ENCODE measurements at places on chromosomes 2 and 18. TPM values are rescaled to one million over a fixed set of nuclear protein-coding genes. Genes with fewer than 3 reads are reported as not detected.

The FASTKD2 gene
- total RNA-seq = 20.5 TPM

The COL3A1 gene
- total RNA-seq = 6.9 TPM

The HTRA2 gene
- 21.2 TPM for total RNA-seq

The BBS5 gene
- total RNA-seq = 7.5 TPM

The ACTG2 gene
- total RNA-seq = 0.23 TPM

The DSG4 gene
- not detected for total RNA-seq

The CCL20 gene
- not detected for total RNA-seq

The CCDC141 gene
- total RNA-seq = 0.10 TPM

The RANBP2 gene
- total RNA-seq = 92.1 TPM

The MYOM1 gene
- 0.92 TPM for total RNA-seq

The TLX2 gene
- total RNA-seq = not detected

The SP100 gene
- 27.2 TPM for total RNA-seq

The NXPH2 gene
- 5.4 TPM for total RNA-seq

The INPP4A gene
- total RNA-seq = 22.9 TPM

The DHRS9 gene
- total RNA-seq = 0.21 TPM

The IL36A gene
- not detected for total RNA-seq

The C2orf15 gene
- 1.5 TPM for total RNA-seq

The GTF3C2 gene
- total RNA-seq = 77.7 TPM

The LYPD1 gene
- 0.21 TPM for total RNA-seq

The CRYGC gene
- not detected for total RNA-seq

The KATNAL2 gene
- 2.6 TPM for total RNA-seq

The DAW1 gene
- 0.26 TPM for total RNA-seq

The OSBPL6 gene
- 2.1 TPM for total RNA-seq

The RETREG2 gene
- total RNA-seq = 106 TPM

The UNC50 gene
- 43.6 TPM for total RNA-seq

The ITPRIPL1 gene
- 12.2 TPM for total RNA-seq

The SLC4A3 gene
- 13.5 TPM for total RNA-seq

The SERPINB7 gene
- total RNA-seq = not detected

The SLC23A3 gene
- 3.3 TPM for total RNA-seq

The HAAO gene
- 0.74 TPM for total RNA-seq

The TRIM54 gene
- 0.21 TPM for total RNA-seq

The C2orf81 gene
- 3.9 TPM for total RNA-seq

The PROC gene
- total RNA-seq = 1.1 TPM

The TMEM163 gene
- not detected for total RNA-seq

The MAPRE3 gene
- total RNA-seq = 11.6 TPM

The HAUS1 gene
- 28.4 TPM for total RNA-seq

The FAM161A gene
- total RNA-seq = 10.1 TPM

The SCN9A gene
- 0.10 TPM for total RNA-seq

The IL1A gene
- total RNA-seq = not detected

The ADD2 gene
- total RNA-seq = 0.26 TPM

The MYL12B gene
- total RNA-seq = 420 TPM

The TMEM237 gene
- 30.6 TPM for total RNA-seq

The RRM2 gene
- total RNA-seq = 294 TPM

The SH2D6 gene
- 3.3 TPM for total RNA-seq

The ANKRD29 gene
- total RNA-seq = 0.67 TPM

Measured in Panc1 (cell line).